ENCODE measurements at places on chromosomes 16 and 17.

DNA sequence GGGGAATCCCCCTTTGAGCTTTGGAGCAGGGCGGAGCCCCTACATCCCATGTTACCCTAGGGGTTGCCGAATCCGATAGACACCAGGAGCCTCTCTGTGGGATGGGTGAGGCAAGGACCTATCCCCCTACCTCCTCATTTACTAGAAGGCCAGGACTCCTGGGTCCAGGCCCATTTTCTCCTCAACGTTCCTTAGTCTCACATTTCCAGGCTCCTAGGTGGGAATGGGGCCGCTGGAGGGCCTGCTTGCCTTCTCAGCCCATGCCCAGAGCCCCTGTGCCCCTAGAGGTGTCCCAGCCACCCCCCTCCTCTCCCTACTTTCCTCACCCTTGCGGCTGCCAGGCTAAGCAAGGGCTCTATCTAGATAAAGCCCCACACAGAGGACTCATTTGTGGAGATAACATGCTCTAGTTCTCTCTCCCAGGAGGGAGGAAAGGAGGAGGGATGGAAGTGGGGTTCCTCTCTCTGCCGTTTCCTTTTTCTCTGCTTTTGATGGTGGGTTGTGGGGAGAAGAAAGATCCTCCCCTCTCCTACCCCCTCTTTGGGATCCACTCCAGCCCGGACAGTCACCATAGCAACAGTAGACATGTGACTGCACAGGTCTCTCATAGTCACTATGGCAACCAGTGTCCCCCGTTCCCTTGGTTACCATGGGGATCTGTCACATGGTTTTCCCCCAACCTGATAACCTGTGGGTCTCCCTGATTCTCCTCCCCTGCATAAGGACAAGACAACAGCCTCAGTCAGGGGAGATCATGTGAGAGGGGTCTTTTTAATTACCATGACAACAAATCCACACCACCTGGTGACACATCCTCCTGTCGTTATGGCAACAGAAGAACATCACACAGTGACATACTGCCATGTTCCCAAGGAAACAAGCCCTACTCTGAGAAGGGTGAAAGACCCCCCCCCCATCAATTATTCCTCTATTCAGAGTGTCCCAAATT lies 5.2 kb downstream of the CACNA1G start:
- no peak for DNase-seq

GRCh38 chr17:27804113-27804512 lies 3.8 kb upstream of the NOS2 start:
- no peak for DNase-seq

DNA sequence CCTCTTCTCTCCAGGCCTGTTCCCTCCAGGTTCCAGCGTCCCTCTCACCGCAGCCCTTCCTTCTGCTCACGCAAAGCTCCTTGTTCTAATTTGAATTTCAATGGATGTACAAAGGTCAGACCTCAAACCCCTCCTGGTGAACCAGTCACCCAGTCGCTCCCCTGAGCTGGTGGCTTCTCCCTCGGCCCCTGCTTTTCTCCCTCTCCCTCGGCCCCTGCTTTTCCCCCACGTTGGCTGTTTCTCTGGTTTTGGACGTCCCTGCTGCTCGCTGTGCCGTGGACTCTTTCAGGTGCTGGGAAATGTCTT lies 8.6 kb upstream of the MSLN start:
- no peak for DNase-seq

DNA sequence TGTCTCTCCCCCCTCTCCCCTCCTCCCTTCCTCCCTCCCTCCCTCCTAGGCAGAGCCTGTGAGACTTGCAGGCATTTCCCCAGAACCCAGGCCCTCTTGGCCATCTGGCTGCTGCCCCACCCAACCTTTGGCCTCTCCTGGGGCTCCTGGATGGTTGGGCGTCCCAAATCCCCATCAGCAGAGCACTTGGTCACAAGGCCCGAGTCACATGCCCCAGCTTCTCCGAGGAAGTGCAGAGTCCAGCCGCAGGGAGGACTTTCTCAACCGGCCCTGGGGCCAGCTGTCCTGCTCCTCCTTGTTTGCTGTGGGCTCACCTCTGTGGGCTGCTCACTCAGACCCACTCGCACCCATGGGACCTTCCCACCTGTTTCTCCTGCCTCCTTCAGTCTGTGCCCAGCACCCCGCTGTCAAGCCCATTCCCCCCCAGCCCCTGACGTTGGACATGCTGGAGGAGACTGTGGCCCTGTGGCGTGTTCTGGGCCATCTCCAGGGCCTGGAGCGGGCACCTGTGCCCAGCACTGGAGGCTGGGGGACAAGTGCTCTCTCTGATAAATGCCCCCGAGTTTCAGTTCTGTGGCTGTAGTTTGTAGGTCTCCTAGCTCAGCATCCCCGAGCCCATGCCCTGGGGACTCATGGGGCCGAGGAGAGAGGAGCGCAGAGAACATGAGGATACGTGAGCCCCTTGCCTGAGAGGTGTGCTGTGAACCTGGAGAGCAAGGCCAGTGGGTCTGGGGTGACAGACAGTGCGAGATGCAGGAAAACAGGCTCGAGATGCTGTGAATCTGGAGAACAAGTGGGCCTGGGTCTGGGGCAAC lies 42.3 kb upstream of the ZNF750 start:
- no peak for DNase-seq

DNA sequence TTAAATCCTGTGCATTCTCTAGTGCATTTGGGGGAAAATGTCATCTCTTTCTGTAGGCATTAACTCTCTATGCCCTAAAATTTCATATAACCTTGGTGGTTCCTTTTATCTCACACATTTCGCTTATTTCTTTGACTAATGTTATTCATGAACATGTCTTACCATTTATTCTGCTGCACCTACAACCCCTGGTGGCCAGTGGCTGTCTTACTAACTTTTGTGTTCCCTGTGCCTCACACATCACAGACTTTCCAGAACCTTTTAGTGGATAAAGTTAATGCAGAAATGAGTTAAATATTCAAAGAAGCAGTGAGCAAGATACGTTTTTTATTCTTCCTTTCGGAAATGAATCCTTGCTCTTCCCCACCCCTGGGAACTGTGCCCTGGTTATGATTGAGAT lies 111.9 kb downstream of the CDH13 start:
- DNase-seq = no peak

Data from activated naive CD4-positive, alpha-beta T cell treated with anti-CD3 and anti-CD28 coated beads, Interleukin-2, amount 50 U/mL, for 16 hours (primary cell).